Astrocyte of the hippocampus (primary cell): ENCODE measurements at places on chromosomes 13 and 19.

DNA sequence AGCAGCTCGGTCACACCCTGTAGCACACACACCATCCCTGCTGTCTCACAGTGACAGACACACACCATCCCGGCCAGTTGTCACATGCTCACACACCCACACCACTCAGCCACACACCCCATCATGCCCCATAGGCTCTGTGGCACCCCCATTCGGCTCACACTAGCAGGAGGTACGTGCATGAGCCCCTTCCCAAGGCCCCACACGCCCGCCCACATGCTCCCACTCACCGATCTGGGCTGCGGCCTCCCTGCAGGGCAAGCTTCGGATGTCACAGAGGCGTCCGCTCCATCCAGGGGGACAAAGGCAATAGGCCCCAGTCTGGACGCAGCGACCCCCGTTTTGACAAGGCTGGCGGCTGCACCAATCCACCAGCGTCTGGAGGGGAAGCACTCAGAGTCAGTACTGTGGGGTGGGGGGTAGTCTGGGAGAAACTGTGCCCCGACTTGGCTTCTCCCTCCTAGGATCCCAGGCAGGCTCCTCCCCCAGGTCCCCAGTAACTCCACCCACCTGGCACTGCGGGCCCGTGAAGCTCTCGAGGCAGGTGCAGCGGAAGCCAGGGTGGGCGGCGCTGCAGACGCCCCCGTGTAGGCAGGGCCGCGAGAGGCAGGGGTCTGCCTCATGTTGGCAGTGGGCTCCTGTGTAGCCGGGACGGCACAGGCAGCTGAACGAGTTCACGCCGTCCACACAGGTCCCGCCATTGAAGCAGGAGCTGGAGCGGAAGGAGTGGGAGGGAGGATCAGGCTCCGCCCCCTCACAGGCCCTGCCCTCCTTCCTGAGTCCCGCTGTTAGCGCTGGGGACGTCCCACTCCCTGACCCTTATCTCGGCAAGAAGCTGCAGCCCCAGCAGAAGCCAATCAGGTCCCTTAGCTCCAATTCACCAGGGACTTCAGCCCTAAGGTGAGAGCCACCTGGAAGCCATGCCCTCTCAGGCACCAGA is 20.1 kb downstream of the NOTCH3 start:
- no peak for DNase-seq

GRCh38 chr13:53079691-53080090 is 51.1 kb downstream of the OLFM4 start:
- DNase-seq, result no peak

DNA sequence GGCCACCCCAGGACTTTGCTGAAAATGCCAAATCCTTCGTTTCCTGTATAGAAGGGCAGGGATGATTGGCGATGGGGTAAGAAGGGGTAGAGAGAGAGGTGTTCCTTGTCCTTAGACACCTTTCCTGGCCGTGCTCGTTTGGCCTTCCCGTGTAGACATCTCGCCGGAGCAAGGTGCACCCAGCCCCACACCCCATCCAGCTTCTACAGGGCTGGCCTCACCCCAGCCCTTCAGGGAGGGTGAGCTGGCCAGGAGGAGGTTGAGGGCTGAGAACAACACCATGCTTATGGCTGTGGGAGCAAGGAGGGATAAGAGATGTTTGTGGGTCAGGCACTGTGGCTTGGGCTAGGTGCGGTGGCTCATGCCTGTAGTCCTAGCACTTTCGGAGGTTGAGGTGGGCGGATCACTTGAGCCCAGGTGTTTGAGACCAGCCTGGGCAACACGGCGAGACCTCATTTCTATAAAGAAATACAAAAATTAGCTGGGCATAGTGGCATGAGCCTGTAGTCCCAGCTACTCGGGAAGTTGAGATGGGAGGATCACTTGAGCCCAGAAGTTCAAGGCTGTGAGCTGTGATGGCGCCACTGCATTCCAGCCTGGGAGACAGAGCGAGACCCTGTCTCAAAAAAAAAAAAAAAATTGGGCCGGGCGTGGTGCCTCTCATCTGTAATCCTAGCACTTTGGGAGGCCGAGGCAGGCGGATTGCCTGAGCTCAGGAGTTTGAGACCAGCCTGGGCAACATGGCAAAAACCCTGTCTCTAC is 15.5 kb downstream of the SMARCA4 start:
- DNase-seq, result no peak

- no peak for DNase-seq
These were observed 7.7 kb downstream of the PPP1R12C start for GRCh38 chr19:55109527-55110291.

- no peak for DNase-seq
These were observed 12.0 kb downstream of the THOP1 start for GRCh38 chr19:2797280-2797679.

- peak; percentile 84 for DNase-seq
These were observed 10.0 kb upstream of the NDUFS7 start for GRCh38 chr19:1373534-1374249.

- no peak for DNase-seq
These were observed 22.4 kb downstream of the ENOX1 start for GRCh38 chr13:43764349-43764748.

GRCh38 chr19:12611361-12611699 is 610 bp downstream of the ZNF791 start:
- peak; percentile 88 for DNase-seq

DNA sequence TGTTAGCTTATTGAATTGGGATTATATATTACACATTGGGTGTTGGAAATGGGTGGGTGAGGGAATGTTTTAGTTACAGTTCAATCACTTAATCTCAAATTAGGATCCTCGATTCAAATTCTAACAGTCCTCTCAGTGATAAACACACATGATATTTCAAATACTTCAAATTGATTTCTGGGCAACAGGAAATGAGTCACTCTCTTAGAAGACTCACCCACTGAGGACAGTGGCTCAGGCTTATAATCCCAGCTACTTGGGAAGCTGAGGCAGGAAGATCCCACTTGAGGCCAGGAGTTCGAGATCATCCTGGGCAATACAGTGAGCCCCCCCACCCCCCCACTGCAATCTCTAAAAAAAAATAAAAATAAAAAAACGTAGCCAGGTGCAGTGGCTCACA is 435.3 kb downstream of the KLF12 start:
- no peak for DNase-seq

DNA sequence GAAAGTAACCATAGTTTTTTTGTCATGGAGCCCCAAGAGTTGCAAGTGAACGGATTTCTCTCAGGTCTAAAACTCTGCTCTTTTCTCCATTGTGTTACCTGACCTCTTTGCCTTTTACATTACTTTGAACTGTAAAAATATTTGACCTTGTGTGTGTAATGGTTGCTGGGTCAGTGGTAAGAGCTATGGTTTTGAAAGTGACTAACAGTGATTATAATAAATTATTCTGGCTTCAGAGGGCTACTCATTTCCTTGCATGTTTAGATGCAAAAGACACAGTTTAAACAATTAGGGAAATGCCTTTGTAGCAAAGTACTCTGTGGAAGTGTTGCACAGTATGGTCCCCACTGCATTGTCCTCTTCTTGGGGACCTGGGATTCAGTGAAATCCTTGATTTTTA is 29.3 kb upstream of the PSG8 start:
- DNase-seq, result no peak

DNA sequence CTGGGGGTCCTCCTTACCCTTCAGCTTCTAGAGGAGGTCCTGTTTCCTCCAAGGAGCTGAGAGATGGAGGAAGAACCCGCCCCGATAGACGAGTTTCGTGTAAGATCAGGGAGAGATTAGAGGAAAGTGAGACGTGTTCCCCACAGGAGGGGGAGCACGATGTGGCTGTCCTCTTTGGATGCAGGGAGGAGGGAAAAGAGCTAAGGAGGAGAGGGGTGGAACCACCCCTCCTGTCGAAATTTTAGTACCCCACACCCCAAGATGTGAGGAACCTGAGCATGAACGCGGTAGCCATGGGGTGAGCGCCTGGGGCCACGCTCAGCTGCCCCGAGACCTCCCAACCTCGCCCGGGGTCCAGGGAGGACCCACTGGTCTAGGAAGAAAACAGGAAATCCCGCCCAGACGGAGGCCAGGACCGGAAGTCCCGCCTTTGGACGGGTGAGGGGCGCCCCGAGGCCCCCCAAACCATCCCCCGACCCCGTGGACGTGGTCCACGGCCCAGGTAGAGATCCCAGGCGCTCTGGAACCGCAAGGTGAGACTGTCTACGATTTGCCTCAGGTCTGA is 1.2 kb downstream of the AKT1S1 start:
- peak; percentile 73 for DNase-seq

DNA sequence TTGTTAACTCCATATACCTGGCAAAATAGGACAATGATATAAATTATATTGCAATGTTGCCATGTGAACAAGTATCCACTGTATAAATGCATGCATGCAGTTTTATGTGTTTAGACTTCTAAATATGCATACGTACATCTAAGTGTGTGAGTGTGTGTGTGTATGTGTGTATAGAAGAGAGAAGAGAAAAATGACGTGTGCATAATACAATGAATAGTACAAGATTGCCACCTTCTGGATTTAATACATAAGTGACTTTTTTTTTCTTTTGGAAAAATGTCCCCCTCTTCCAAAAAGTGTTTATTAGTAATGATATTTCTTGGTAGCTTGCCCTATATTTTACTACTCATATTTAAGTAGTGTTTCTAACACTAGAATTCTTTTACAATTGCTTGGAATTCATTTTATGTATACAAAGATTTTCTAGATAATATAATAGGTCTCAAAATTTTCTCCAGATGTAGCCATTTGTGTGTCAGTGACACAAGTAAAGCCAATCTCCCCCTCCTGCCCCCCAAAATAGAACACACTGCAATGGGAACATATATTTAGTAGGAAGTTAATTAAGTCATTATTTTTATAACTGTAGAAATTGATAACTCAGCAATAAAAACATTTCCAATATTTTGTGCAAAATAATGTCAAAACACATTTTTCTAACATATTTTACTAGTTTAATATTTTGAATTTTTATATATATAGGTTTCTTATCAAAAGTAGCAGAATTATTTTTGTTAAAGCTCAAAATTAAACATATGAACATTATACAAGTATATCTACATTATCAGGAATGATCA is 783.3 kb upstream of the ATXN8OS start:
- DNase-seq, result peak; percentile 36

GRCh38 chr13:21074546-21074945 is 13.2 kb upstream of the LATS2 start:
- no peak for DNase-seq

- no peak for DNase-seq
These were observed 783.4 kb upstream of the ARGLU1 start for GRCh38 chr13:107351305-107351704.

DNA sequence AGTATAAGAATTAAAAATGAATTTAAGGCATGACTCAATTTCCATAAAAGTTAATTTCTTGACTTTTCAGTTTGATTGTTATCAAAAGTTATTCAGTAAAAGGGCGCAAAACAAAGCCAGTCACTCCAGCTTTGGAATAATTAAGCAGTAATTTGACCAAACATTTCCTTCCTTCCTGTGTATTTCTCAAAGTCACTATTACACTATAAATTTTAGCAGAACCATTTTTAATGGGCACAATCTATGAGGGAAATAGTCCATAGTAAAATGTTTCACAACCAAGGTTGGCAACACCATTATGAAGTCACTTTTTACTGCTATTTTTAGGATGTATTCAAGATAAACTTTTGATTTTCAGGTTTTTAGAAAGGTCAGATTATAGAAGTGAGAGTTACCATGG is 91.0 kb downstream of the DACH1 start:
- no peak for DNase-seq

DNA sequence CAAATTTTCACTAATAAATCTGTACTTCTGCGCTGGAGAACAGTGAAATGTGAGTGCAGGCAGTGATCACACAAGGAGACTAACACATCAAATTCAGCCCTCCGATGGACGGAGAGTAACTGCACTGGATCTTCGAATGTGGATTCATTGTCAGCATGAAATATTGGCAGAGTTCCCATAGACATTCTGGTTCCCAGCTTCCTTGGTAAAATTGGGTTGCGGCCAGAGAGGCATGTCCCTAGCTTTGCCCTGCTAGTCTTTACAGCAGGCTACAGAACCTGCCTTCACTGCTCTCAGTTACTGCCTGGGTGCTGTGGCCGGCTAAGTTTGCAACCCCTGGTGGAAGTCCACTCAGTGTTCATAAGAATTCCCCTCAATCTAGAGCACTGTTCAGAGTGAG is 32.3 kb upstream of the UQCRFS1 start:
- peak; percentile 5 for DNase-seq

DNA sequence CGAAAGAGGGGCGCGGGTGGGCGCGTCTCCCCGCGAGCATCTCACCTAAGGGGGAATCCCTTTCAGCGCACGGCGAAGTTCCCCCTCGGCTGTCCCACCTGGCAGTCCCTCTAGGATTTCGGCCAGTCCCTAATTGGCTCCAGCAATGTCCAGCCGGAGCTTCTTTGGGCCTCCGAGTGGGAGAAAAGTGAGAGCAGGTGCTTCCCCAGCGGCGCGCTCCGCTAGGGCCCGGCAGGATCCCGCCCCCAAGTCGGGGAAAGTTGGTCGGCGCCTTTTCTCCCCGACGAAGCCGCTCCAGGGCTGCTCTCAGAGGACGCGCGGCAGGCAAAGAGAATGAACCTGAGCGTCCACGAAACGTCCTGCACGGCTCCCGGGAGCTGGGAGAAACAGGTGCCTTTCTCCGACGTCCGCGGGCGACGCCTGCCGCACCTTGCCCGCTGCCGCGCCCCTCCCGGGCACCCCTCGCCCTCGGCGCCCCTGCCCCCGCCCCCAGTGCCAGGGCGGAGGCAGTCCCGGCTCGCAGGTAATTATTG is 366 bp upstream of the KL start:
- DNase-seq, result peak; percentile 17

DNA sequence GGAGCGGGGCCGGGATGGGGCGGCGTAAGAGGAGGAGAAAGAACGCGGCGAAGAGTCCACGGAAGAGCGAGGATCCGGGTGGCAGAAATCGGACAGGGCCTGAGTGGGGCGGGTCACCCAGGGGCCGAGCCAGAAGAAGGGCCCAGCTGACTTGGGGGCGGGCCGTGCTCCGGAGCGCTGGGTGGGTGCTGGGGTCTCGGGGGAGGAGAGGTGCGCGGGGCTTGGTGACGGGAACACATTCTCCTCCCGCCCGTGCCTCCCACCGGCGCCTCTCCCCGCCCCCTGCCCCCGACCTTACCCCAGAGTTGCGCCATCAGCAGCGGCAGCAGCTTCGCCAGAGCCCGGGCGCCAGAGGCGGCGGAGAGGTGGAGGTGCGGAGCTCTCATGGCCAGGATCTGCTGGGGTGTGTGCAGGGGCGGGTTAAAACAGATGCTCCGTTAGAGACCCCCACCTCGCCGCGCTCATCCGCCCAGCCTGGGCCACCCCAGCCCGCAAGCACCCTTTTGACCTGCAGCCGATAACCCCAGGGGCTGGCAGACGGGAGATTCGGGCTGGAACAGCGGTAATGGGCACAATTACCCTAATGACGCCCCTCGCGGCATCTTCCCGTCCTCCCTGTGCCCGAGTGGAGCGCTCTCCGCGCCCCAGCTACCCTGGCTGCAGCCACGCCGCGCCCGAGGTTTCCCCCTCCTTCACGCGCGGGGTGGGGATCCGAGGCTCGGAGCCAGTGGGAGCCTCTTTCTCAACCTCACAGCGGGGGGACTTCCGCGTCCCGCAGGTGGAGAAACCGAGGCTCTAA is 565 bp downstream of the KLK10 start:
- DNase-seq, result peak; percentile 7

DNA sequence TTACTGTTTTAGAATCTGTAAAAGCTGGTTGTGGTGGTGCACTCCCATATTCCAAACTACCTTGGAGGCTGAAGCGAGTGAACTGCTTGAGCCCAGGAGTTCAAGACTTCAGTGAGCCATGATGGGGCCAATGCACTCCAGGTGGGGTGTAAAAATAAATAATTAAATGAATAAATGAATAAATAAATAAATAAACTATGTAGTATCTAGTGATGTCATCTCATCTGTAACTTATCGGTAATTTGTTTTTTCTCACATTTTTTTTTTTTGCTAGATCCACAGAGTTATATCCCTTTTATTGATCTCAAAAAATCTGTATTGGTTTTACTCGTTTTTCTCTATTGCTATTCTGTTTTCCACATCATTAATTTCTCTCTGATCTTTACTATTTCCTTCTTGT is 5.0 kb downstream of the SCGB2B2 start:
- no peak for DNase-seq
